ENCODE measurements at places on chromosomes 11 and 22.
A peak's percentile ranks its signal among the peaks of the same experiment; 100 is the strongest.

GRCh38 chr22:48242461-48242864 lies 1480.0 kb downstream of the TBC1D22A start:
- DNase-seq: no peak

GRCh38 chr11:123060277-123061000 lies 1.5 kb downstream of the HSPA8 start:
- DNase-seq: no peak

DNA sequence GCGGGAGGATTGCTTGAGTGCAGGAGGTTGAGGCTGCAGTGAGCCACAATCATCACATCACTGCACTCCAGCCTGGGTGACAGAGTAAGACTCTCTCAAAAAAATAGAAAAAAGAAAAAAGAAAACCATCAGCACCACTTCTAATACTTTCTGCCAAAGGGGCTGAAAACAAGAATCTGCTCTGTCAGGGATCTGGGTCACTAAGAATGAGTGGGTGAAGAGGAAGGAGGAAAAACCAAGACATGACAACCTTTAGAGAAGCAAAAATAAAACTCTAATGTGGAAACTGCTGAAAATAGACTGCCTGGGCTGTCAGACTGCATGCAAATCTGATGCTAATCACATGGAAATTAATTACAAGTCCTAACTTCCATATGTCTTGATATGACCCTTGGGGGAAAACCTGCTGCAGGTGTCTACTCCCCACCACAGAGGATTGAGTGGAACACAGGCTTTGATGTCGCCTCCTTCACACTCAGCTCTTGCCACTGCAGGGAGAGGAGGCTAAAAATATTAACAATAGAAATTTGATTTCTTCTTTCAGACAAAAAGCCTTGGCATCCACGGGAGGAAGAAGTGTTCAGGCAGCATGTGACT lies 62.5 kb upstream of the CRTAM start:
- DNase-seq: no peak

GRCh38 chr11:43868852-43869567 lies 11.6 kb upstream of the ALKBH3 start:
- DNase-seq: peak; percentile 59

DNA sequence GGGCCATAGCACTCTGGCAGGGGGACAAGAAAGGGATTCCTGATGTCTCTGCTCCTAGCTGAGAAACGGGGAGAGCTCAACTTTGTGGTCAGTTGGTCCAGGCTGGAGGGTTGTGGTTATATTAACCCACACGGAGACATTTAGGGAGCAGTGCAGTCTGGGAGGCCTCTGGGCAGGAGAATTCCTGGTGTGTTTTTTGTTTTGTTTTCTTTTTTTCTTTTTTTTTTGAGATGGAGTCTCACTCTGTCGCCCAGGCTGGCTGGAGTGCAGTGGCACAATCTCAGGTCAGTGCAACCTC lies 88.0 kb upstream of the SHISAL1 start:
- peak; percentile 26 for DNase-seq

DNA sequence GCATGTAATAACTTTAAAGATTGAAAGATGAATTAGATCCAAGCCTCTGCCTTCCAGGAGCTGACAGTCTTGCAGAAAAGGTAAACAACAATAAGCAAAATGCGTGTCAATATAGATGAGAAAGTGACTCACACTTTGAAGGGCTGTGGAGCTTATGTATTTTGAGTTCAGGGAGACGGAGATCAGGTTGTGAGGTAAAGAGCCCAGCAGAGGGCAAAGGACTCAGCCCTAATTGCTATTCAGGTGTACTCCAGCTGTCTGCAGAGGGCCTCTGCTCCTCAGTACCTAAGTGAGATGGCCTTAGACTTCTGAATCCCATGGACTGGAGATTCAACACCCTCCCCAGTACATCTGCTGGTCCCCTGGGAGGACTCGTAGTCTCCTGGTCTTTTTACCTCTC lies 22.9 kb upstream of the CTR9 start:
- no peak for DNase-seq
